ENCODE measurements at places on chromosomes 13 and 19.

DNA sequence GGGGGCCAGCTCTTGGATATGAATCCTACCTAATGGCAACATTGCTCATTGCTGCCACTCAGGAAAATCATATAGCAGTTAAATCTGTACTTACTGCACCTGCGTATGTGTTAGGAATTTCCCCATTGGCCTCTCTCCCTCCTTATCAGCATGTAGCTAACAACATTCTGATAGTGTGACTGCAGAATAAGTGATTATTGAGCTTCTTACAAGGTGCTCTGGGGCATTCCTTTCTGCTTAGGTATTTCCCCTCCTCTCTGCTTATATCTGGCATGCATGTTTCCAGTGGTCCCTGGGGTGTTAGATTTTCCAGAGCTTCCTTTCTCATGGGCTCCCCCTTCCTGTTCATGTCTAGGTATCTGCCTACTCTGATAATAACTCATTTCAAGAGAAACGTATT, 414.1 kb upstream of the SLITRK1 start:
- DNase-seq: no peak

GRCh38 chr19:18789883-18790565, 1.1 kb downstream of the COMP start:
- no peak for DNase-seq

GRCh38 chr13:48492096-48492440, 40.8 kb downstream of the RCBTB2 start:
- no peak for DNase-seq

- DNase-seq: no peak
Observed at GRCh38 chr19:12465211-12465610, 19.4 kb downstream of the ZNF709 start.

- no peak for DNase-seq
Observed at GRCh38 chr13:36530861-36531590, 98.7 kb downstream of the CCNA1 start.

- no peak for DNase-seq
Observed at GRCh38 chr19:45428384-45429231, 4.9 kb upstream of the ERCC1 start.

GRCh38 chr13:70297189-70297616, 189.0 kb upstream of the KLHL1 start:
- DNase-seq: no peak

GRCh38 chr19:53131727-53132126, 983 bp downstream of the ZNF415 start:
- DNase-seq: no peak

DNA sequence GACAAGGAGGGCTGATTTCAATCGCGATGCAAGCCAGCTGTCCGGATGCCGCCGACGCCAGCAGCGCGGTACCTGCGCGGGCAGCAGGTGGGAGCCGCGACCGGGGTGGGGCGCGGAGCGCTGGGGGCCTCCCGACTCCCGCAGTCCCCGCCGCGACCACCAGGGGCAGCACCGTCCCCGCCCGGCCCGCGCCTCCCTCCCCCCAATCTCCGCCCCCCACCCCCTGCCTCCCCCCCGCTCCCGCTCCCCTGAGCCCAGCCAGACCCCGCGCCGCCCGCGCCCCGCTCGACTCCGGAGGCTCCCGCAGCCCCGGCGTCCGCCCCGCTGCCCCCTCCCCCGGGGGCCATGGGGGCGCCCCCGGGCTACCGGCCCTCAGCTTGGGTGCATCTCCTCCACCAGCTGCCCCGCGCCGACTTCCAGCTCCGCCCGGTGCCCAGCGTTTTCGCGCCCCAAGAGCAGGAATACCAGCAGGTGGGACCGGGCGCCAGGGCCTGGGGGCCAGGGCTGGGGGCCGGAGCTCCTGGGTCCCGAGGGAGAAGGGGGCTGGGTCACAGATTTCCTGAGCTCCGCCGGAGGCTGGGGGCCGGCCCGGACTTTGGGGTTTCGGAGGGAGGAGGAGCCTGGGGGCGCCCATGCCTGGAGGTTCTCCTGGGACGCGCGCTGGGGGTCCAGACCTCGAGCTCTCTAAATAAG, at the start of gene TTYH1:
Gene TTYH1, plus strand, starts transcription at position 257 of the 693 bp plus-strand sequence. Its CDS starts 89 bp downstream, at position 346.
- DNase-seq: peak; percentile 12

DNA sequence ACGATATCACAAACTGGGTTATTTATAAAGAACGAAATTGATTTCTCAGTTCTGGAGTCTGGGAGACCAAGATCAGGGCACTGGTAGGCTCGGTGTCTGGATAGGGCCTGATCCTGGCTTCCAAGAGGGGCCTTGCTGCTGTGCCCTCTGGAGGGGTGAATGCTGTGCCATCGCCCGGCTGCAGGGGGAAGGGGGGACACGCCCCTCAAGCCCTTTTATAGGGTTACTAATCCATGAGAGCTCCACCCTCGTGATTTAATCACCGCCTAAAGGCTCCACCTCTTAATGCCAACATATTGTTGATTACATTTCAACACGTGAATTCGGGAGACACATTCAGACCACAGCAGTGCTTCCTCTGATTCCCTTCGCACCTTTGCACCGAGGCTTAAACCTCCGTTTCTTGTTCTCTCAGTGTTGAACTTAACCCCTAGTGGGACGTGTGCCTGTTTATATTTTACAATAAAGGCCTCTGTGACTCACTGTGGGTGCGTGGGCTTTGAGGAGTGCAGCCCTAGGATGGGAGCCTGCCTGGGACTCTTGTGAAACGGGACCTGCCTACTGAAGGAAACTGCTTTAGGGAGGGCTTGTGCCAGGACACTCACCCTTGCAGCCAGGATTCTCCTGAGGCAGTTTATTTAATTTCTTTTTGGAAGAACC, 52.4 kb upstream of the SPATA13 start:
- no peak for DNase-seq

DNA sequence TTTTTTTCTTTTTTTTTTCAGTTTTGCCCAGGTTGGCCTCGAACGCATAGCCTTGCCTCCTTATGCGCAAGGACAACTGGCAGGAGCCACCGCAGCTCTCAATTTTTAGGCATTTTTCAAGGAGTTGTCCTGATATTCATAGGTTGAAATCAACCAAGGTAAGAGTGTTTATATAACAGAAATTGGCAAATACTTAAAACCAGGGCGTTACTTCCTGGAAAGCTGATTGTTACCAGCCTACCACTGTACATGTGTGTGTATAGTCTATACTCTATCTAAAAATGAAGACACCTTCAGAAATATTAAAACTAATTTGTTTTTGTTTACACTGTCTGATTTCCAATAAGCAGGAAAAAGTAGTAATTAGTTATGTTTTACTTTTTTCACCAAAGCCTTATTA, 39.2 kb downstream of the GPC6 start:
- DNase-seq: no peak

- peak; percentile 18 for DNase-seq
Observed at GRCh38 chr19:10000171-10000826, 10.0 kb downstream of the COL5A3 start.

- DNase-seq: no peak
Observed at GRCh38 chr13:48483575-48483974, 49.3 kb downstream of the RCBTB2 start.

DNA sequence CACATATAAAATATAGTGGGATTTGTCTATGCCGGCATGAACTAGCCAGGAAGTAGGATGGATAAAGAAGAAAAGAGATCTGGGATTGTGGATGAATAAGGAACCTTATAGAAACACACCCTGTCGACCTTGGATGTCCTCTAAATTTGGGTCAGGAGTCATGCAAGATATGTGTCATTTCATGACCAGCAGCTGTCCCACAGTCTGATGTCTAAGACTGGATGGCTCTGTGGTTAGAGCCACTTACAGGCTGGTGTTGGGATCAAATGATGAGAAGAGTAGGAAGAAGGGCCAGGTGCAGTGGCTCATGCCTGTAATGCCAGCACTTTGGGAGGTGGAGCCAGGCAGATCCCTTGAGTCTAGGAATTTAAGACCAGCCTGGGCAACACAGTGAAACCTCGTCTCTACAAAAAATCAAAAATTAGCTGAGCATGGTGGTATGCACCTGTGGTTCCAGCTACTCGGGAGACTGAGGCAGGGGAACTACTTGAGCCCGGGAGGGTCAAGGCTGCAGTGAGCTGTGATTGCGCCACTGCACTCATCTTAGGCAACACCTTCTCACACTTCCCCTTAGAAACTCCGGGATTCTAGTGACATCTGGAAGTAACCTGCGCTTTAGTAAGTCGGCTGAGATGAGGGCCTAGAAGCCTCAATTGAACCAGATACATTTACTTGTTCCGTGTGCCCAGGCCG, 30.8 kb downstream of the TMED1 start:
- DNase-seq: no peak

- no peak for DNase-seq
Observed at GRCh38 chr19:1312767-1313694, 27.4 kb downstream of the EFNA2 start.

- DNase-seq: no peak
Observed at GRCh38 chr13:111561091-111561781, 240.8 kb downstream of the TEX29 start.

DNA sequence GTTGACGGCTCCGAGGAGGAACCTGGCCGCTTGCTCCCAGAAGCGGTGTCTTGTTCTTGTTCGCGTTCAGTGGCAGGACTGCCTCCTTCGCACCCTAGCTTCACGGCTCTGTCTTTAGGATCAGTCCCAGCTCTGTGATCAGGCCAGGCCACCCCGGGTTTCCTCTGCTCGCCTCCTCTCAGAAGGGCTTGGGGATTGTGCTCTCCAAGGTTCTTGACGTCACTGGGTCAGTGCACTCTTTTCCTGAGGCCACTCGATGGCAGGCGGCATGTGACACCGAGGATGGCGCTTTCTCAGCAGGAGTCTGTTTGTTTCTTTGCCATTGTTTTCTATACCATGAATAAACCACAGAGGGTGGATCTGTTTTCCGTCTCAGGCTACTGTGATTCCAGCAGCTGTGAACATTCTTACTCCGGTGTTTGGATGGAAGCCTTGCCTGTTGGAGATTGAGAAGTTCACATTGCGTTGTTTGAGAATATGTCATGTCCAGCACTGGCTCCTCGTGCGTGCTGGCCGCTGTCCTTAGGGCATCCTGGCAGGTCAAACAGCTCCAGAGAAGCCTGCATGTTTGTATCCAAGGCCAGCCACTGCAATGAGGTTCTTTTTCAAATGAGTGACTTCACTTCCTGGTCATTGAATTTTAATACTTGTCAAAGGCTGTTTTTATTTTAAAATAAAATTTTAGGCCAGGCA, 44.5 kb downstream of the SLC7A9 start:
- no peak for DNase-seq

- DNase-seq: no peak
Observed at GRCh38 chr13:33497146-33497845, 211.7 kb upstream of the STARD13 start.

All from stimulated activated CD8-positive, alpha-beta memory T cell treated with anti-CD3 and anti-CD28 coated beads, Interleukin-7, amount 100 ng/mL, for 1 hour (primary cell).